ENCODE measurements at places on chromosomes 11 and 22.

DNA sequence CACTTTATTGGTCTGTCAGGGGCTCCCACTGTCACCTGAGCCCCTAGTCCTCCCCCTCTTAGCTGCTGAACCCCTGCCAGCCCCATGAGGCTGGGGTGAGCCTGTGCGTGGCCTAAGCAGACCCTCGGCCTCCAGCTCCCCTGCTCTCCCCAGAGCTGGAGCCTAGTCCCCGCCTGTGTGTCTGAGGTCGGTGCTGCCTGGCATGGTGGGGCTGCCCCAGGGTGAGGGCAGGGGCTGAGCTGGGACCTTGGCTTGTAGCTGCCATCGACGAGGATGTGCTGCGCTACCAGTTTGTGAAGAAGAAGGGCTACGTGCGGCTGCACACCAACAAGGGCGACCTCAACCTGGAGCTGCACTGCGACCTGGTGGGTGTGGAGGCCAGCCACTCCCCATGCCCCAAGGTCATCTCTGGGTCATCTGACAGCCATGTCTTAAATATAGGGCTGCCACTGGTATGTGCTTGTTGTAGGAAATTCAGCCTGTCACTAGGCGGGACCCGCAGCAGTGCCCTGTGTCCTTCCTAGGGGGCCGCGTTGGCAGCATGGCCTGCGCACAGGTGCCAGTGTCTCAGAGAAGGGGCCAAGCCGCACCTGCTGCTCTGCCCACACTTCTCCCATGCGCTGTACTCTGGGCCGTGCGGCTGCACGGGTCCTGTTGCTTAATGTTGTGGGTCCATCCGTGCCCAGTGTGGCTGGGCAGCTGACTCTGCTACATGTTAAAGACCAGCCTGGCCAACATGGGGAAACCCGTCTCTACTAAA, 21.0 kb downstream of the PPIL2 start:
- DNase-seq: no peak

DNA sequence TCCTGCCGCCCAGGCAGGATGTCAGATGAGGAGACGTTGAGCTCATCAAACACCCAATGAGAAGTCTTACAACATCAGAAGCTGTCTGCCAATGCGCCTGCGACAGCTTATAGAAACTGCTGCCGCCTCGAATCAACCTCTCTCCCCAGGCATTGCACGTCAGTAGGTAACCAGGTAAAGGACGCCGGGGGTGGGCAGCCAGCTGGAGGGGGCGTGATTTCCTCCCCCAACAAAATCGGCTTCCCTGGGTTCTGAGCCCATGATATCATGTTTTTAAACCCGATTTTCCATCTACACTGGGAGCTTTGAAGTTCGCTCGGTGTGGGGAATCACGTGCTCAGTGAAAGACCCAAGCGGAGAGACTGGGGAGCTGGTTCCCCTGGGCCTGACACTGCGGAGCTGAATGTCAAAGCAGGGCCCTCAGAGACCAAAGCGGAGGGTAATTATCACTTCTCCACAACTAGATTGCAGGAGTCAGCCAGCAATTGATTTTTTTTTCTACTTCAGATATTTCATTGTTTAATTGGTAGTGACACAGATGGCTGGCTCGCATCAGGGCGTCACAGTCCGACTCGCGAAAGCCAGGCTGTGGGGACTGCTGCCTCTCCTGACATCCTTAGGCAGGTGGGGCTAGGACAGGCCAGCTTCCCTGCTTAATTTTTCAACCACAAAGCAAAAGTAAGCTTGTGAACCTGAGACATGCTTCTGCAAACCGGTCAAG, 15.4 kb downstream of the FAM83F start:
- no peak for DNase-seq

GRCh38 chr11:77039491-77040400, 5.5 kb downstream of the B3GNT6 start:
- no peak for DNase-seq

GRCh38 chr11:19827399-19828135, 114.9 kb downstream of the NAV2 start:
- DNase-seq: no peak

DNA sequence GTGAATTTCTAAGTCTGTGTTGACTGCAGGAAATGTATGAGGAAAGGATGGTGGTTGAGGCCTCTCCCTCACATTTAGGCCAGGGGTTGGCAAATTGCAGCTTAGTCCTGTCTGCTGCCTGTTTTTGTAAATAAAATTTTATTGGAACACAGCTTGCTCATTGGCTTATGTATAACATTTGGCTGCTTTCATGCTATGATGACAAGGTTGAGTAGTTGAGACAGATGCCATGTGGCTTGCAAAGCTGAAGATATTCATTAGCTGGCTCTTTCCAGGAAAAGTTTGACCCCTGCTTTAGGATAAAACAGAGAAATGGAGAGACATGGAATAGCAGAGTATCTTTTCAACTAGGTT, 46.2 kb downstream of the BCR start:
- DNase-seq: no peak

DNA sequence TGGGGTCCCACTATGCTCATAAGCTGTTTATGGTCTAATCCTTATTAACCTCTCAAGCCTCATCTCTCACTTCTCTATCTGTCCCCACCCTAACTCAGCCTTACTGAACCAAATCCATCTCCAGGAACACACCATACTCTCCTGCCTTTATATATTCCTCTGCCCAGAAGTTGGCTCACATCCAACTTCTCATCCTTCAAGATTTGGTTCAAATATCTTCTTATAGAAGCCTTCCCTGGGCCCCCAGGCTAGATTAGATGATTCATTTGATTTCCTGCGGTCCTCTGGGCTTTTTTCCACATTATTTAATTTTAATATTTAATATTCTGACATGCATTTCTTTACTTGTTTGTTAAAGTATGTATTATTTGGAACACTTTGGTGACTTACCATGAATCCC, 23.2 kb downstream of the MEI1 start:
- no peak for DNase-seq

GRCh38 chr11:88114486-88115045, 60.7 kb downstream of the RAB38 start:
- no peak for DNase-seq

GRCh38 chr11:7609521-7609920, 63.8 kb downstream of the CYB5R2 start:
- no peak for DNase-seq

- DNase-seq: no peak
Observed at GRCh38 chr11:6284250-6284649, 24.6 kb downstream of the CCKBR start.

DNA sequence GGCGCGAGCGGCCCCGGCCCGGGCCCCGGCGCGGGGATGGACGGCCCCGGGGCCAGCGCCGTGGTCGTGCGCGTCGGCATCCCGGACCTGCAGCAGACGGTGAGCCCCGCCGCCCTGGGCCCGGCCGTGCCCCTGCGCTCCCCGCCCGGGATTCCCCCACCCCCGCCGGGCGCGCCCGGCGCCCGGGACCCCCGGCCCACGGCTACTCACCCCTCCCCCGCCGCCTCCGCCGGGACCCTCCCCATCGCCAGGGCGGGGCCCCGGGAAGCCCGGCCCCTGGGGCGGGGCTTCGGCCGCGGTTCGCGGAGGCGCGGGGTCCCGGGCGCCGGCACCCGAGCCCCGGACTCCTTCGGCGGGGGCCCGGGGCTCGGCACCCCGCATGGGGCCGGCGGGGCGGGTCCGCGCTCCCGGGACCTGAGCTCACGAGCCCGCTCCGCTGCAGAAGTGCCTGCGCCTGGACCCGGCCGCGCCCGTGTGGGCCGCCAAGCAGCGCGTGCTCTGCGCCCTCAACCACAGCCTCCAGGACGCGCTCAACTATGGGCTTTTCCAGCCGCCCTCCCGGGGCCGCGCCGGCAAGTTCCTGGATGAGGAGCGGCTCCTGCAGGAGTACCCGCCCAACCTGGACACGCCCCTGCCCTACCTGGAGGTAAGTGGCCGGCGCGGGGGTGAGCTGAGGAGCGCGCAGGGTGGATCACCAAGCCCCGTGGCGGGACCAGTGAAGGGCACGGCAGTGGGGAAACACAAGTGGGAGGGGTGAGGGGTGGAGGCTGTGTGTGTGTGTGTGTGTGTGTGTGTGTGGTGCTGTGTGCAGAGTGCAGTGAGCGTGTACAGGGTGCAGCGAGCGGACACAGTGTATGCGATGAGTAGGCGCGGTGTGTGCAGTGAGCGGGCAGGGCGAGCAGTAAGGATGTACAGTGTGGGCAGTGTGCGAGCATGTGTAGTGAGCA, 2.3 kb downstream of the SHANK3 start:
- DNase-seq: no peak

- no peak for DNase-seq
Observed at GRCh38 chr11:34449013-34449412, 10.3 kb downstream of the CAT start.

- DNase-seq: no peak
Observed at GRCh38 chr11:76424379-76424778, 20.4 kb upstream of the EMSY start.

GRCh38 chr11:55697817-55698216, 35.8 kb downstream of the OR4C6 start:
- DNase-seq: no peak

- no peak for DNase-seq
Observed at GRCh38 chr11:88552379-88553062, 215.0 kb upstream of the CTSC start.

GRCh38 chr11:114262681-114263512, 33.3 kb upstream of the NNMT start:
- DNase-seq: no peak

DNA sequence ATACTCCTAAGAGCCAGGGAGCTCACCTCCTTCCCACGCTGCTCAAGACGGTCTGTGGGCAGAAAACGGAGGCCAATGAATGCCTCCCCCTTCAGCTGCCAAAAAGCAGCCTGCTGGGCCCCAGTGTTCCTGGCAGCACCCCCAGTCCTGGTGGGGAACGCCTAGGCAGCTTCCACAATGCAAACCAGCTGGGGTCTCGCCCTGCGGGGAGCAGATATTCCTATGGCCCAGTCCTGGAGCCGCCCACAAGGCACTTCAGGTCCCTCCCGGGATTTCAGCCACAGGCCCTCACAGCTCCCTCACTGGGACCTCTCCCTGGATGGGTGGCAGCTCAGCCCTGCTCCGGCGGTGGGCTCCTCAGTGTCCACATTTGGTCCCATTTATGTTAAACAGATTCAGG, 29.2 kb downstream of the A4GALT start:
- no peak for DNase-seq

DNA sequence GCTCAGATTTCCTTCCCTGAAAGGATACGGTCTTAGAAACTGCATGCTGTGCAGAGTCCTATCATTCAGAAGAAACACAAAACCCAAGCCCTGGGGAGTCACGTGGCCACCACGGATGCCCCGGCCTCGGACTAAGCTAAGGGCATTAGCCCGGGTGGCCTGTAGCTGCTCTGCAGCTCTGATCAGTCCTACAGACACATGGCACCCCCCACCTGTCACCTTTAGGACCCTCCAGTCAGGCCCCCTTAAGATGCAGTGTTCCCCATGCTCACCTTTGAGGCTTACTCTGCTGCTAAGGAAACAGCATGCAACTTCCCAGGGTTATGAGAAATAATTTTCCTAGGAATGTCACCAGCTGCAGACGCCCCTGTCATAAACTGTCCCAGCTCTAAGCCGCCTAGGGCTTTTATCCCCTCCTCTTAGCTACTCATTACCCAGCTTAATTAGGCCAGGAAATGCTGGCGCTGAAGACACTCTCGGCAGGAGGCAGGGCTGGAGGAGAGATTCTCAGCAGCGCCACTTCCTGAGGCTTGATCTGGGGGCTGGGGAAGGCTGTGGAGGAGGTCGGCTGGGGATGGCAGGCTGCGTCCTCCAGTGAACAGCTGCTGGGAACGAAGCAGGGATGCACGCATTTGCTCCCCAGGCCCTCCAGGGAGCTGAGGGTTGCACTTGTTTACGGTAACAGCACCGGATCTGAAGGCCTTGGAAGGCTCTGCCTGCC, 47.2 kb upstream of the ADA2 start:
- no peak for DNase-seq

- no peak for DNase-seq
Observed at GRCh38 chr11:75534259-75535069, 8.7 kb upstream of the GDPD5 start.

GRCh38 chr11:64372802-64373597, 14.0 kb downstream of the RPS6KA4 start:
- no peak for DNase-seq

DNA sequence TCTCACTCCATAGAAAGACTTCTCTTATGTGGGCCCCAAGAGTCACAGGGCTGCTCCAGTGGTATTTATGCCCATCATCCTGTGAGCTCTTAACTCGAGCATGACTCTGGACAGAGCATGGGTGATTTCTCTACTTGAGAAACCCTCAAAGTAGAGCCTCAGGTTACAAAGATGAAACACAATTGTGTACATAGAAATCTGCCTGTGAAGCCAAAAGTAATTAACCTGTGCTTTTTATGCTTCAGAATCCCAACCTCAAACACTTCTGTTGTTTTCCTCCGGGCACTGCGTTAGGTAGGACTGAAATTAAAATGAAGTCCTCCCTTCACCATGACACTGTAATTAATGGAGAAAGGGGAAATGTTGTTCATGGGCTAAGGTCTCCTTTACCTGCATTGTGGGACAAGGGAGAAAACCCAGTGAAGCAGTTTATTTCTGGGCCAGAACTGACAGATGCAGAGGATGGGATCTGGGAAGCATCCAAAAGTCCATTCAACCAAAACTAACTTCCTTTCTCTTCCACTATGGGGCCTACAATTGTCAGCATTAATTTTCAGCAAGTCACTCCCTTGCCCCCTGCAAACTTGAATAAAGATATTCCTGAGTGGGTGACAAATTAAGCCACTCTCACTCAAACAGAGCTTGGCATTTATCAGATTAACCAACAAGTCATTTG, 24.1 kb upstream of the POU2AF1 start:
- DNase-seq: no peak

DNA sequence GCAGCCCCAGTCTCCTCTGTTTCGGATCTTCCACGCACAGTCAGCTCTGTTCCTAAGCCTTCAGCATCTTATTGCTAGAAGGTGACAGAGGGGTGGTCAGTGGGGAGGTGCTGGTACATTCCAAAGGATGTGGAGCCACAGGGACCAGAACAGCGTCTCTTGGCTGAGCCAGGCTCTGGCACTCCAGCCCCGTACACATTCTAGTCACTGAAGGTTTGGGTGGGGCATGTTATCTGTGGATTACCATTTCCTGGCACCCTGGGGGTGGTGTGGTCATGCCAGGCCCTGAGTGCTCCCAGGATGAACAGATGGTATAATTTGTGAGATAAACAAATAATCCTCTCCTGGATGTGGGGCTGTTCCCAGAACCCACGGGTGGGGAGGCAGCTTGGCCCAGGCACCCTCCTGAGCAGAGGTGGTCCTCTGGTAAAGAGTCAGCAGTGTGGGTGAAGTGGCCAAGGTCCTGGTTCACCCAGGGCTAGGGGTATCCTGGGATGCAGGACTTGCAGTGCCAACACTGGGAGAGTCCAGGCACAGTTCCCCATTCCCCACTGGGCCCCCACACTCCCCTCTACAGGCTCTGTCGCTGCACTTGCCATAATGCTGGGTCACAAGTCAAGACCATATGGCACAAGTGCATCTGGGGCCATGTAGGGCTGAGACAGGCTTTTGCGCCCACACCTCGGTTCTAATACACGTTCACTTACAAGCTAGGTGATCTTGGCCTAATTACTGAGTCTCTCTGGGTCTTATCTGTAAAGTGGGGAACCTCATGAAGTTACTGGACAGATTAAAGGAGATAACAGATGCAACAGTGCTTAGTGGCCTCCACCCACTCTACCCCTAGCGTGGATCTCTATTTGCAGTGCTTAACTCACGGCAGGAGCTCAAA, 33.0 kb downstream of the DKK3 start:
- no peak for DNase-seq

GRCh38 chr11:104064034-104064630, 27.7 kb downstream of the DDI1 start:
- no peak for DNase-seq

- no peak for DNase-seq
Observed at GRCh38 chr11:124429599-124429998, 4.9 kb upstream of the OR8B4 start.

GRCh38 chr11:117475716-117476530, 148.3 kb downstream of the CEP164 start:
- no peak for DNase-seq

All from epithelial cell of proximal tubule (primary cell).